ENCODE measurements at places on chromosomes 1 and 21.

- DNase-seq: no peak
Observed at GRCh38 chr1:193914871-193915270, 728.5 kb upstream of the B3GALT2 start.

GRCh38 chr1:188941986-188942385, 1535.7 kb downstream of the BRINP3 start:
- no peak for DNase-seq

GRCh38 chr1:180646093-180646492, 14.3 kb downstream of the XPR1 start:
- DNase-seq: no peak

DNA sequence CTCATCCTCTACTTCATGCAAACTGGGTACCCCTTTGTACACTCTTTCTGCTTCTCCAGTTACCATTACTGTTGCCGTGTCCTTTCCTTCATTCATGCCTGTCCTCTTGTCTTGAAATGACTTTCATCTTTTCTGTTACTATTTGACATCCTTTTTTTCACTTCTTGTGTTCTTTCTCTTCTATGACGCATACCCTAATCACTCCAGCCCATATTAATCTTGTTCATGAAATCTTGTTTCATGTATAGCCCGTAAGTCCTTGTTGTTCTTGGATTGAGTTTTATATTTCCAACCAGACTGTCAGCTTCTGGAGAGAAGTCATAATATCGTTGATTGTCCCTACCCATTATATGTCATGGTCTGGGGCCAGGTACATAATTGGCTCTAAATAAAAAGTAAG, 126.1 kb downstream of the NOS1AP start:
- DNase-seq: no peak

- DNase-seq: no peak
Observed at GRCh38 chr1:115404911-115405310, 66.9 kb upstream of the NGF start.

DNA sequence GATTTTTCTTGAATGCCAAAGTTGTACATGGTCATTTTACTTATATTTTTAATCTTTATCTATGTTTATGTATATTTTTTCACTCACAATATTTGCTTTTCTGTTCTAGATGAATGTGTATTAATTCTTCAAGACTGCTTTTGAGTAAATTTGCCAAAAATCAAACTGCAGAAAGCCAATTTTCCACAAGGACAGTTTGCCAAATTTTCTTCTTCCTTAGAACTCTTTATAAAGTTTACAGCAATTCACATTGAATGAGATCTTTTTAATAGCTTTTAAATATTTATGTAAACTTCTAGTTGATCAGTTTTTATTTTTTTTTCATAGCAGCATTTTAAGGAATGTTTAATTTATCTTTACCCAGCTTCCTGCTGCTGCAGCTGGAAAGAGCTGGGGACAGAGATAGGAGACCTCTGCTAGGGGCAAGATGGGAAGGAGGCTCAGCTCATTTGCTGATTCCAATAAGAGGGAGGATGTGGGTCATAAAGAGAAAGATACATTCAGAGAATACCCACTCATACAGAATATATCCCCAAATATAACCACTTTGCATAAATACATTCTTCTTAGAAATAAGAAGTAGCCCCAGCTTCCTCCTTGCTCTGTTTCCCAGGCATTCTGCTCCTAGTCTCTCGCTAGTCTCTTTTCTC, 93.0 kb downstream of the ODF2L start:
- no peak for DNase-seq

DNA sequence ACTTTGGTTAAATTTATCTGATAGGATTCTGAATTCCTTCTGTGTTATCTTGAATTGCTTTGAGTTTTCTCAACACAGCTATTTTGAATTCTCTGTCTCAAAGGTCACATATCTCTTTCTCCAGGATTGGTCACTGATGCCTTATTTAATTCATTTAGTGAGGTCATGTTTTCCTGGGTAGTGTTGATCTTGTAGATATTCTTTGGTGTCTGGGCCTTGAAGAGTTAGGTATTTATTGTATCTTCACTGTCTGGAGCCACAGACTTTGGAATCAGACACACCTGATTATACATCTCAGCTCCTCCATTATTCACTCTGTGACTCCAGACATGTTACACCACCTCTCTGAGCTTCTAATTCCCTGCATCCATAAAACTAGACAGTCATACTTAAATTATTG, 34.2 kb upstream of the ETS2 start:
- no peak for DNase-seq

All from CD4-positive, alpha-beta T cell (primary cell).